Aorta (tissue), 5 donors: ENCODE measurements at places on chromosomes 2 and 18. TPM values are rescaled to one million over a fixed set of nuclear protein-coding genes. Genes with fewer than 3 reads are reported as not detected.

DNA sequence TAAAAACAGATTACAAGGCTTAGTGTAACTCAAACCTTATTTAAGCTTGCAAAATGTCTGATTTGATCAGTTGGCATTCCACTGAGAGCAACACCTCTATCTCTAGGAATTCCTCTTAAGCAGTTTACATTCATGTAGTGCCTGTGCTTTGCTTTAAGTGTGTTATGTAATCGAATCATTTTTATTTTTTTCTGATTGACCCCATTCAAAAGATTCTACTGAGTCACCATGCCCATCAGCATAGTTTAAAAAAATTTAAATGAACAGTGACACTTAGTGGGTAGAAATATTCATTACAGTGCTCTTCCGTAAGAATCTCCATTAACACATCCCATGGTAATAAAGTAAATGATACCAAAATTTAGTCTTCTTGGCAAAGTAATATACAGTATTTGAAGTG, 67.8 kb upstream of the SLC4A10 start:
- H3K4me1 ChIP-seq: peaks cover 2% of the 10 kb centered on the region
- no peaks in the 10 kb centered on the region for H3K36me3 ChIP-seq
- H3K27ac ChIP-seq: no peak overlapping the region
- H3K4me3 ChIP-seq: no peak overlapping the region

ILKAP gene
- 50.7 TPM for total RNA-seq

DNA sequence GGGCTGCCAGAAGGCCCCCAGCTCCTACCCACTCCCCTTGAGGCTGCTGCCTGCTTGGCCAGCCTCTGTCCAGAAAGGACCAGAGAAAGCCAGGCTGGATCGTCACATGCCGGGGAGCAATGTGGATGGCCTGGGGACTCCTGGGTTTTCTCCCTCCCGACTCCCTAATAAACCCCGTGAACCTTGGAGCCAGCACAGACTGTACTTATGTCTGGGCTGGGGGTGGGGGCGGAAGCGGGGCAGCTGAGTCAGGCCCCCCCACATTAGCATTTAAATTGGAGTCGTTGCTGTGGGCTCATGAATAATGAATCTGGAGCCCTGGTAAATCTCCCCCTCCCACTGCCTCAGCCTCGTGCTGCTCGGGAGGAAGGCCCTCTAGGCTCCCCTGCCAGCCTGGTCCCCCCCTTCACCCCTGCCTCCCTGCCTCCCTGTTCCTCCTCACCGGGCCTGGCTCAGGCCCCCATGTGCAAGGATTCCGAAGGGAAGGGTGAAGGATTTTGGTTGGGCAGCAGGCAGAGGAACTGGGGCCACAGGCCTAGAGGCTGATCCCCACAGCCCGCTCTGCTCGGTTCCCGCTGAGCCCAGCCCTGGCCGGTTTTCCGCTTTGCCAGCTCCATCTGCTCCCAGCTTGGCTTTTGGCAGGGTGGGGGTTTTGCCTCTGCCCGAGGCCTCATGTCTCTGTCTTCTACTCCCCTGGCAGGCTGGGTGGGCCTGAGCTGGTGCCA, 7.3 kb upstream of the ASIC4 start:
- no peak for DNase-seq
- no peaks in the 10 kb centered on the region for H3K4me1 ChIP-seq
- no peak overlapping the region for H3K4me3 ChIP-seq

SCN7A gene
- total RNA-seq: 5.0 TPM

GRCh38 chr2:71496156-71496770, 42.9 kb downstream of the DYSF start:
- H3K27me3 ChIP-seq: no peaks in the 10 kb centered on the region
- no peaks in the 10 kb centered on the region for H3K36me3 ChIP-seq
- no peak overlapping the region for H3K27ac ChIP-seq
- H3K4me3 ChIP-seq: no peak overlapping the region

DNA sequence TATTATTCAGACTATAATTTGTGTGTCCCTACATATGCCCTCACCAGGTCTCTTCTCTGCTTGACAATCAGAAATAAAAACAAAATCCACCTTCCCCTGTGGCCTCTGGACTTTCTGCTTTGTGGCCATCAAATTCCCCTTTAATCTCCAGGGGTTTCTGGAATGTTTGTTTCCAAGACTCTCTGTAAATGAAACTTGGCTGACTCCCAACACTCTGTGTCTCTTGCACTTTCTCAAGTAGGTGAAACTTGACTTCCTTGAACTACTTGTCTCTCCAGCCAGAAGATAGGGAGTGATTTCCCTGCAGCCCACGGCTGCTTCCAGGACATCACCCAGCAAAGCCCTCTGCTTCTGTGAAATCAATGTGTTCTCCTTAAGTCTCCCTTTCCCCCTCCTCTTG, 54.1 kb upstream of the AQP4 start:
- no peaks in the 10 kb centered on the region for H3K36me3 ChIP-seq
- no peak overlapping the region for H3K27ac ChIP-seq
- H3K4me3 ChIP-seq: no peak overlapping the region
- H3K27me3 ChIP-seq: peaks cover 2% of the 10 kb centered on the region
- H3K4me1 ChIP-seq: no peaks in the 10 kb centered on the region
- no peak for DNase-seq

DNA sequence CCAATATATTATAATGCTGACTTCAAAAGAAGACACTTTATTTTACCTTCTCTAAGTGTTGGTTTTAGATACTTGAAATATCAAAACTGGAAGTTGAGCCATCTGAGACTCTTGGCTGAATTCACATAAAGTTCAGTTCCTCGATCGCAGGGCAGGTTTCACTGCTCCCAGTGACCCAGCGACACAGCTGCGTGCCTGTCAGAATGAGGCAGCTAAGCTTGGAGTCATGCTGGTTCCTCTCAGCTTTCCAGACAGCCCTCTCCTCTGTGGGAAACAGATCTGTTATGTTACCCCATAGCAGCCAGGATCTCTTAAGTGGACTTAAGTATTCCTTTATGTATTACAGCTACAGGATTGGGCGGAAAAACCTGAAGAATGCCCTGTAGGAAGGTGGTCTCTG, 142.8 kb upstream of the ALPP start:
- H3K36me3 ChIP-seq: peaks cover 2% of the 10 kb centered on the region
- H3K27me3 ChIP-seq: no peaks in the 10 kb centered on the region
- H3K4me3 ChIP-seq: no peak overlapping the region
- H3K27ac ChIP-seq: no peak overlapping the region
- H3K4me1 ChIP-seq: no peaks in the 10 kb centered on the region
- no peak for DNase-seq

ABCG8 gene
- total RNA-seq: not detected

DNA sequence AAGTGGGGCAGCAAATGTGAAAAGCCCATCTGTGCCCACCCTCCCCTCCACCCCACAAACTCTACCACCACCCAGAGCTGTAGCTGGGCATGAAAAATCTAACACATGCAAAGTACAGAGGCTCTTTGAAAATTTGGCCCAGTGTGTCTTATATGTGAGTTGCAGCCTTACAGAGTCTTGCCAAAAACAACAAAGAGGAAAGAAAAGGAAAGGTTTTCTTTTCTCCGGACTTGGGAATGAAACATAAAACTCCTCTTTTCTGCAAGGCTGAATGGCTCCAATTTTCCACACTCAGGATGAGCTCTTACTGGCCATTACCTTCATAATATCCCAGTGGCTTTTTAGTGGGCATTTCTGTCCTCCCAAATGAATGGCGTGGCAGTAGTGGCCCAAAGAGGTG, 27.9 kb upstream of the POU3F3 start:
- no peak for DNase-seq
- no peaks in the 10 kb centered on the region for H3K4me1 ChIP-seq
